MCF 10A (cell line): ENCODE measurements at places on chromosomes 5 and 9. TPM values are rescaled to one million over a fixed set of nuclear protein-coding genes. Genes with fewer than 3 reads are reported as not detected.

DNA sequence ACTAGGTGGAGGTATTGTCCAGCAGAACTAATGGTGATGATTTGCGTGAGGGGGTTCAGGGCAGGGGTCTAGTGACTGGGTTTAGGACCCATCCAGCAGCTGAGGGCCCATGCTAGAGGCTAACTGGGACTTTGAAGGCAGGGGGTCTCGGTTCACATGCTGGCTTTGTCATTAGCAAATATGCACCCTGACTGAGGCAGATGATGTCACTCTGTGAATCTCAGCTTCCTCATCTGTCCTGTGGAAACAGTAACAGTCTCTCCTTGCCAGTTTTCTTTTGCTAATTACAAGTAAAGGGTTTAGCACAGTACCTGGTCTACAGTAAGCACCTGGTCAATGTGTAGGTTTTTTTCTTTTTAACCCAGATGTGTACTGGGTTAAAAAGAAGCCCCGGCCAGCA is 5.2 kb downstream of the SH2D3C start:
- no peaks in the 10 kb centered on the region for H3K4me1 ChIP-seq
- no peak for DNase-seq
- no peaks in the 10 kb centered on the region for H3K36me3 ChIP-seq
- H3K27ac ChIP-seq = no peak overlapping the region
- no peak overlapping the region for H3K4me3 ChIP-seq

DNA sequence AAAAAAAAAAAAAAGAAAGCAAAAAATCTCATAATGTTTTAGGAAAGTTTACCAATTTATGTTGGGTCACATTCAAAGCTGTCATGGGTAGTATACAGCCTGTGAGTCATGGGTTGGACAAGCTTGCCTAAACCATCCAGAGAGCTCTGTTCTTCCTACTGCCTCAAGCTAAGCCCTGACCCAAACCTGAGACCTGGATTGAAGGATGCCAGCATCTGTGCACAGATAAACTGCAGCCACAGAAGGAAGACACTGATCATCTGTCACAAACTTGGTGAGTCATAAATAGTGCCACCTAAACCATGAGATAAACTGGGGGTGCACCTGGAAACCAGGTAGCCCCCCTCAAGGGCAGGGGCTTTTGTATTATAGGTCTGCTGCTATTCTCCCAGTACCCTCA is 31.0 kb downstream of the CSF2 start:
- peak overlapping the region; percentile 90 for H3K27ac ChIP-seq
- peak; percentile 65 for DNase-seq
- H3K4me1 ChIP-seq = peaks cover 28% of the 10 kb centered on the region
- H3K4me3 ChIP-seq = no peak overlapping the region

TAF1L gene
- not detected in 2 replicates for total RNA-seq

- no peak overlapping the region for H3K4me3 ChIP-seq
- H3K27me3 ChIP-seq = no peaks in the 10 kb centered on the region
- no peaks in the 10 kb centered on the region for H3K36me3 ChIP-seq
- no peaks in the 10 kb centered on the region for H3K4me1 ChIP-seq
These were observed 456.7 kb downstream of the TLE4 start for GRCh38 chr9:80028501-80028900.

MAPKAP1 gene
- 74.9 and 111 TPM in 2 replicates for total RNA-seq

FAM174A gene
- 9.7 and 15.4 TPM in 2 replicates for total RNA-seq

C7 gene
- not detected in 2 replicates for total RNA-seq

SPATA31A3 gene
- total RNA-seq = not detected in 2 replicates
